Activated CD8-positive, alpha-beta memory T cell treated with anti-CD3 and anti-CD28 coated beads for 4 hours (primary cell): ENCODE measurements at places on chromosomes 2 and 18.

GRCh38 chr2:200308546-200309295, 2.2 kb downstream of the SPATS2L start:
- no peak for DNase-seq

GRCh38 chr2:240919786-240920782, 13.9 kb downstream of the CROCC2 start:
- no peak for DNase-seq

DNA sequence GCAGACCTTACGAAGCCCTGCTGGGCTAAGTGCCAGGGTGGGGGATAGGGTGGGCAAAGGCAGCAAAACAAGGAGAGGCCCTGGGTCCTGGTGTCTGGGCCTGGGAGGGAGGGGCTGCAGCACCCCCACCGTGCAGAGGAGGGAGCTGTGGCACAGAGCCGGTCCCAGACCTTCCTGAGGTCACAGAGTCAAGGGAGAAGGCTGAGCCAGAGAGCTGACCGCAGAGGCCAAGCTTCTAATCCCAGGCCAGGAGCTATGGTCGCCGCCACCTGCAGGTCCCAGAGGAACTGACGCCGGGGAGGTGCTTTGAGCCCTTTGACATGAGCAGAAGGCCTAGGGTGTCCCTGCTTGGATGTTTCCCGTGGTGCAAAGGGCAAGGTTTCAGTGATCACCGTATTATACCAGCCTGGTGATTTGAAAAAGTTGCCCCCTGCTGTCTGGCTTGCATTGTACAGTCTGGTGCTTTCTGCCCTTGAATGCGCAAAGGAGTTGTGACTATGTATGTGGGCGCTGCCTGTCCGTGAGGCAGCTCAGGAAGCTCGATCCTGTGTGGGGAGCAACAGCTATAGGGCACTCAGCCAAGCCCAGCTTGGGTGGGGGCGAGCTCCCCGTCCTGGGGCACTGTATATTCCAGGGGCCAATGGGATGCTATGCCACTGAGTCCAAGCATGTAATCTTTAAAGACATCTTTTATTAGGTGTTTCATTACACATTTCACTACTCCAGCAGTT, 44.3 kb downstream of the EDAR start:
- no peak for DNase-seq

- DNase-seq, result no peak
Measured at GRCh38 chr2:61151436-61151835, 10.6 kb upstream of the C2orf74 start.

- no peak for DNase-seq
Measured at GRCh38 chr2:144943986-144944385, 424.1 kb upstream of the ZEB2 start.

- DNase-seq, result no peak
Measured at GRCh38 chr18:12460874-12461273, 53.1 kb downstream of the PRELID3A start.

DNA sequence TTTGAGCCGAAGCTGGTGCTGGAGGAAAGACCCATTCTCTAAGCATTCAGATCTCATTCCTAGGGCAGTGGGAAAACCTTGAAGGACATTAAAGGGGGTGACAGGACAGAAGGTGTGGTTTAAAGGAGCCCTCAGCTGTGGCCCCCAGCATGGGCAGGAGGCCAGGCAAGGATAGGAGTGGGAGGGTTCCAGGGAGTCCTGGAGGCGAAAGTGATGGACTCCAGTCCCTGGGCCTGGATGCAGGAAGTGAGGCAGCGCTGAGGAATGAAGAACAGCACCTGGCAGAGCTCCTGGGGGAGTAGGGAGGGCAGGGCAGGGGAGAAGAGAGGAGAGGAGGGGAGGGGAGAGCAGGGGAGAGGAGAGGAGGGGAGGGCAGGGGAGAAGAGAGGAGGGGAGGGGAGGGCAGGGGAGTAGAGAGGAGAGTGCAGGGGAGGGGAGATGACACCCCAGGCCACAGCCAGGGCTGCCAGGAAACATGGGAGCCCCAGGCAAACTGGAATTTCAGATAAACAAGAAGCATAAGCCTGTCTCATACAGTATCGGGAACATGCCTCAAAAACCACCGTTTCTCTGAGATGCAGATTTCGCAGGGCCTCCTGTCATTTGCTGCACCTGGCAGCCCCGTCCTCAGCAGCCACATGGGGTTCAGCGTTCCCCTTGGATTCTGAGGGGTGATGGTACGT, 5.7 kb downstream of the RAMP1 start:
- no peak for DNase-seq

DNA sequence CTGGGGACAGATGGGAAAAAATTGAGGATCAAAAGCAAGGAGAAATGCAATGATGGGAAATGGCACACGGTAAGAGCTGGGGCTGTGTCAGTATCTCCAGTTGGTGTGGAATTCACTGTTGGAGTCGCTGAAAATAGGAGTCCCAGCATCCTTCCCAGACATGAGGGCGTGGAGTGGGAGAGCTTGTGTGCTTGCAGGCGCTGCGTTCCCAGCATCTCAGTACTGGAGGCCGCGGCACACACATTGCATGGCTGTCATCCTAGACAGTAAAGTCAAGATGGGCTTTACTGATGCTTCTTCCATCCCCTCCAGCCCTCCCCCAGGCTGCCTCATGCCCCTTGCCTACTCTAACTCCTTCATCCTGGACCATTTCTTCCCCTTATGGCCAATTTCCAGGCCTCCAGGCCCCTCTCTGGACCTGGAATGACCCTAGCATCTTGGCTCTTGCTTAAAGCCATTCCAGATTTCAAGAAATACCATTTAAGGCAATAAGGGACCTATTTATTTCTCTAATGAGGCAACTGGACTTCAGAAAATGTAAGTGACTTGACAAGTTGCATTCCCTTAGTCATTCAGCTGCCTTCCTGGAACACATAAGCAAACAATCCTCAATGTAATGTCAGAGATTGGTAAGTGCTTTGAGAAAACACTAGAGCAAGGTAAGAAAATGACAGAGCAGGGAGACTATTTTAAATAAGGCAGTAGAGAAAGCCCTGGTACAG, 70.5 kb upstream of the TTC39C start:
- no peak for DNase-seq

DNA sequence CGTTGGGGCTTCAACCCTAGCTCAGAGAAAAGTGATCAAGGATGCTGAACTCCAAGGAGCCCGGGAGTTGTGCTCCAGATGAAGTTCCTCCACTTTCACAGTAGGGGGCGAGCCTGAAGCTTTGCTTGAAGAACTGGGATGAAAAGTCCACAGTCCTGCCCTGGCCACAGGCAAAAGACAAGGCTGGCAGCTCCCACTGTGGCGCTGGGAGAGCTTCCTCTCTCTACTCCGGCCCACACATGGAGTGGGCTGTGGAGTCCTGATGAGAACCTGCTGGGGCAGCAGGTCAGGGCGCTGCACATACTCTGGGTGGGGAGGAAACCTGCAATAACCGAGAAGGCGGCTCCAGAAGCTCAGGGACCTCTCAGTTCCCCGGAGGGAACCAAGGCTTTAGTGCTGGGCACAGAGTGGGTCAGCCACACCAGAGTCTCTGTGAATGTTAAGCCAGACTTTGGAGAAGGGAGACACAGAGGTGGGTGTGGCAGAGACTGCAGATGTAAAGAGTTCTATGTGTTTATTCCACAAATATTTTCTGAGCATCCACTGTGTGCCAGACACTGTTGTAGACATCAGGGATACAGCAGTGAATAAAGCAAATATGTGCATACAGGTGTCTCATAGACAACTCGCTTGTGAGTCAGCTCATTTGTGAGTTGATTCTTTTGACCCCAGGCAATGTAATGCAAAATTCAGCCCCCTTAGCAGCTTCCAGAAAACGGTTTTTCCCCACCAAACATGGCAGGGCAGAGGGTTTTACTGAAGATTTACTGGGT, 48.0 kb upstream of the MRPL33 start:
- no peak for DNase-seq

GRCh38 chr2:128411431-128411830, 92.8 kb upstream of the HS6ST1 start:
- no peak for DNase-seq

GRCh38 chr2:35852-36251, 10.5 kb downstream of the FAM110C start:
- DNase-seq, result no peak

GRCh38 chr2:88561646-88562388, 65.4 kb downstream of the EIF2AK3 start:
- no peak for DNase-seq

GRCh38 chr2:224982910-224983711, 59.2 kb downstream of the DOCK10 start:
- DNase-seq, result no peak

DNA sequence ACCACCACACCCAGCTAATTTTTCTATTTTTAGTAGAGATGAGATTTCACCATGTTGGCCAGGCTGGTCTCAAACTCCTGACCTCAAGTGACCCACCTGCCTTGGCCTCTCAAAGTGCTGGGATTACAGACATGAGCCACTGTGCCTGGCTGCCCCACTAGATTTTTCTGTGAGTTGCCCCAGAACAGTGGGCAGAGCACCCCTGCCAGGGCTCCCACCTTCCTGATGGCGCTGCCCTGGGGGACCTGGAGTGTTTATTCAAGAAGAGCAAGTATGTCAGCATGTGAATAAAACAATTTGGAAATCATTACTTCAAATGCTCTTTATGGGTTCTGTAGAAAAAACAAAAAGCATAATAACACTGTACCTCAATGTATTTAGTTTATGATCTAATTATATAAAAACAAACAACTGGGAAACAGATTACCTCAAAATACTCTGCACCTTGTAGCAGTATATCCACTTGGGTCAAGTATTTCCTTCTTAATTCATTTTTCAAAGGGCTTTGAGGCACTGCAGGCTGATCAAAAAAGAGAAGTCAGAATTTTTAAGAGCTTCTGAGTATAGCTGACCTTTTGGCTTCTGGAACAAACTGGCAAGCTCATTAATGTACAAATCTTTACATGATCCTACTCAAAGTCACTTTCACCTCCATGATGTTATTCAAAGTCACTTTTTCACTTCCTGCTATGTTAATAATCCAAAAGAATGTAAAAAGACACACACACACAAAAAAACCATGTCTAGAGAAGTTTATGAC, 8.9 kb downstream of the HJURP start:
- no peak for DNase-seq

DNA sequence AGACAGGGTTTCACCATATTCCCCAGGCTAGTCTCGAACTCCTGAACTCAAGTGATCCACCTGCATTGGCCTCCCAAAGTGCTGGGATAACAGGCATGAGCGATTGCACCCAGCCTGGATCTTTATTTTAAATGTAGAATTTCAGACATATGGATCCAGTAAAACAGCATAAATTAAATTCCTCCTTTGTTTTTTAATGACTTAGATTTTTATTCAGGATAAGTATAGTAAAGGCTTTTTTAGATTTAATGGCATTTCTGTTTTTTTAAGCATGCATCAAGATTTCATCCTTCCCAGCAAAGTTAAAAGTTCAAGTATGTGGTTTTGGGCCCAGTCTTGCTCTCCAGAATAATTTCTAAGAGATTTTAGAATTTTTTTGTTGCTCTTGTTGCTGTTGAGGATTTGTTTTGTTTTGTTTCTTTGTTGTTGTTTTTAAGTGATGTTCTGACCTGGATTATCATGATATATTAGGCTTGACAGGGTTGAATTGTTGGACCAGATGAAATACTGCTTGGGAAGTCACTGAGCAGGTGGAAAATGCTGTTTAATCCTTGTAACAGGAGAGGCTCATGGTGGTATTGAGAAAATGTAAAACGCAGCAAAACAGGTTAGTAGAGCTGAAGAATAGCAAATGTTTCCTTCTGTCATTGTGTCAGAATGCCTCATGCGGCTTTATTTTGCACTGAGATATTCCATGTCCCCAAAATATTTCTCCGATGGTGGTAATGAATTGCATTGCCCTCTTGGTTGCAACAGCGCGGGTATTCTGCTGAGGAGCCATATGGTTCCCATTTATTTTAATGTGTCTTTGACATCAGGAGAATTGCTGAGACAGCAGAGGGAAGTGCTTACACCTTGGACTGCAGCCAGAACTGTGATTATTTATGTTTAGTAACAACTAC, 147.9 kb downstream of the GALNT3 start:
- DNase-seq, result no peak

- no peak for DNase-seq
Measured at GRCh38 chr2:60154142-60154541, 399.3 kb downstream of the BCL11A start.

- no peak for DNase-seq
Measured at GRCh38 chr18:44850001-44850400, 169.3 kb downstream of the SETBP1 start.

DNA sequence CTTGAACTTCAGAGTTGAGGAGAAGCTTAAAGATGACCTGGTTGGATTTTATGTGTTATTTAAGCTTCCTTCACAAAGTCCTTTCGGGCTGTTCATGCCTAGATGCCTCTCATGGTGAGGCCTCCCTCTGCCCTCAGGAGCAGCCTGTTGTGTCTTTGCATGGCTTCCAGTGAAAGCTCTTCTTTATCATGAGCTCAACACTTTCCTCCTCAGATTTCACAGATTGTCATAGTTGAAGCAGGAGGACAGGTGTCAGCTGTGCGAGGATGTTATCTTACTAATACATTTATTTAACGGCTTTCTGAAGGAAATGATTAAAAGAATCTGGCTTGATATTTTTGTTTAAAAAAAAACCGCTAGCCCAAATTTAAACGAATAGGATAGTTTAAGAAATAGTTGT, 48.8 kb upstream of the ITSN2 start:
- no peak for DNase-seq

GRCh38 chr2:70777450-70777849, 9.4 kb upstream of the ADD2 start:
- DNase-seq, result no peak

DNA sequence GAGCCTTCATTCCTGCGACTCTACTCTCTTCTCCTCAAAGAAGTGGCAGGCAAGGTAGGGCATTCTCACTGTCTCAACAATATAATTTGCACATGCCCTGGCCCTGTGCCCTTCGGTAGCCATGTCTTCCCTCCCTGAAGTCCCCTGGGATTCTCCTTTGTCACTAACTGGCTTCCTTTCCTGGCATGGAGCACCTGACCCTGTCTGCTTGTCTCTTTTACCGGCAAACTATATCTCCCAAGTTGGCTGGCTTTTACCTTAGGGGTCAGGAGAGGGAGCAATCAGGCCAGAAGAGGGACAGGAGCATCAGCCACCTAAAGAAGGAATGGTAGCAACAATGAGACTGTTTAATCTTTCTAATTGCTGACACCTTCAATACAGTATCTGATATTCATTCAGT, 51.9 kb upstream of the RMDN2 start:
- no peak for DNase-seq

GRCh38 chr18:8359481-8359880, 249.8 kb upstream of the RAB12 start:
- DNase-seq, result no peak

GRCh38 chr2:187310701-187311100, 137.4 kb downstream of the CALCRL start:
- no peak for DNase-seq

GRCh38 chr18:58894930-58895329, 30.3 kb downstream of the ZNF532 start:
- no peak for DNase-seq
